ENCODE measurements at places on chromosomes 2 and 18. TPM values are rescaled to one million over a fixed set of nuclear protein-coding genes. Genes with fewer than 3 reads are reported as not detected.

Gene GAL3ST2
- not detected for polyA plus RNA-seq

Gene TUBB8B
- polyA plus RNA-seq, result 0.38 TPM

Gene ABHD1
- polyA plus RNA-seq, result 0.16 TPM

Gene DLX1
- 0.05 TPM for polyA plus RNA-seq

Gene RESP18
- not detected for polyA plus RNA-seq

Gene FLACC1
- polyA plus RNA-seq, result 1.9 TPM

Gene C2orf81
- polyA plus RNA-seq, result 7.3 TPM

Gene IL36RN
- not detected for polyA plus RNA-seq

DNA sequence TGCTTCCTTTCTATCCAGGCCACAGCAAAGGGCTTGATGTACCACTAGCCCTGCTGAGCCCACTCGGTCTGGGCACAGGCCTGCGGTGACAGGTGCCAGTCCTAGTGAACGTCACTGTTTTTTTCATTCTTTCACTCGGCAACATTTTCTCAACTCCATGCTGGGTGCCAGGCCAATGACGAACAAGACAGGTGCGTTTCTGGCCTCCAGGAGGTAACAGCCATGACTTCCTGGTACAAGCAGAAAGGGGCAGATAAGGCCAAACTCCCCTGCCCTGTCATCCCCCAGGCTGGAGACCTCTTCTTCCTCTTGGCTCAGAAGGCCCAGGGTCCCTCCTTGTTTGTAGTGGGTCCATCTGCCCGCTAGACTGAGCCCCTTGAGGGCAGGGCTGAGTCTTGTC, 55.7 kb upstream of the OTOF start:
- no peak for DNase-seq
- H3K27ac ChIP-seq, result no peak overlapping the region
- H3K36me3 ChIP-seq, result no peaks in the 10 kb centered on the region
- H3K4me3 ChIP-seq, result no peak overlapping the region
- no peaks in the 10 kb centered on the region for H3K4me1 ChIP-seq

GRCh38 chr2:39181297-39181696, 60.4 kb upstream of the SOS1 start:
- no peak overlapping the region for H3K4me3 ChIP-seq
- no peaks in the 10 kb centered on the region for H3K36me3 ChIP-seq
- H3K4me1 ChIP-seq, result no peaks in the 10 kb centered on the region

DNA sequence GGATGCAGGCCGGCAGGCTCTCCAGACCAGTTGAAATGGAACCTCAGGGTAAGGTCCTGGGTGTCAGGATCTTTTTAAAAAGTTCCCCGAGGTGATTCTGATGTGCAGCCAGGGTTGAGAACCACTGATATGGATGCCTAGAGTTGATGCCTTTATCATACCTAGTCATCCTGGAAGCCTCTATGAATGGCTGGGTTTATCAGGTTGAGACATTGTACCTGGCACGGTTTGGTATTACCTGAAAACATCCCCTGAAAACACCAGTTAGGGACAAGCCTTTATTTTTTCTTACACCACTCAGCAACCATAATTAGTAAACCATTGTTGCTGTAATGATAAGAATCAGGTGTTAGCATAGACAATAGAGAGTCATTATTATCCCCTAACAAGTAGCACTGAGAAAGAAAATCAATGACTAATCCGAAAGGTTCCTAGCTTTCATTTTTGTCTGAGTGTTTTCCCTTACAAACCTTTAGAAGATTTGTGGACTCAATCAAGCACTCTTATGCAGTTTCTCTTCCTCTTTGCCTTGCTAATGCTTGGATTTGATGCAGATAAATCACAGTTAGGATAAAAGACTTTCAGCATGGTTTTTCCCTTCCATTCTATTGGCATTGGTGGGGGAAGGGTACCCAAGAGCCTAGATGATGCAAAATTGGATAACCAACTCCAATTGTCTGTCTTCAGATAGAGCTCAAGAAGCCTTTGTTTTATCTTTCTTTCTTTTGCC, 116.5 kb upstream of the LYPD6 start:
- no peak for DNase-seq
- no peak overlapping the region for H3K4me3 ChIP-seq
- H3K27ac ChIP-seq, result no peak overlapping the region
- no peaks in the 10 kb centered on the region for H3K36me3 ChIP-seq
- no peaks in the 10 kb centered on the region for H3K4me1 ChIP-seq
- H3K27me3 ChIP-seq, result no peaks in the 10 kb centered on the region

GRCh38 chr18:55856229-55856628, 268.2 kb upstream of the TCF4 start:
- H3K4me3 ChIP-seq, result no peak overlapping the region
- DNase-seq, result no peak
- no peaks in the 10 kb centered on the region for H3K36me3 ChIP-seq

GRCh38 chr2:232544674-232545073, 5.2 kb downstream of the CHRNG start:
- no peaks in the 10 kb centered on the region for H3K27me3 ChIP-seq
- H3K4me1 ChIP-seq, result peaks cover 4% of the 10 kb centered on the region
- H3K27ac ChIP-seq, result no peak overlapping the region
- peaks cover 5% of the 10 kb centered on the region for H3K36me3 ChIP-seq
- DNase-seq, result no peak

- peaks cover 8% of the 10 kb centered on the region for H3K4me1 ChIP-seq
- DNase-seq, result no peak
Measured at GRCh38 chr2:124264551-124265091, 239.5 kb downstream of the CNTNAP5 start.

DNA sequence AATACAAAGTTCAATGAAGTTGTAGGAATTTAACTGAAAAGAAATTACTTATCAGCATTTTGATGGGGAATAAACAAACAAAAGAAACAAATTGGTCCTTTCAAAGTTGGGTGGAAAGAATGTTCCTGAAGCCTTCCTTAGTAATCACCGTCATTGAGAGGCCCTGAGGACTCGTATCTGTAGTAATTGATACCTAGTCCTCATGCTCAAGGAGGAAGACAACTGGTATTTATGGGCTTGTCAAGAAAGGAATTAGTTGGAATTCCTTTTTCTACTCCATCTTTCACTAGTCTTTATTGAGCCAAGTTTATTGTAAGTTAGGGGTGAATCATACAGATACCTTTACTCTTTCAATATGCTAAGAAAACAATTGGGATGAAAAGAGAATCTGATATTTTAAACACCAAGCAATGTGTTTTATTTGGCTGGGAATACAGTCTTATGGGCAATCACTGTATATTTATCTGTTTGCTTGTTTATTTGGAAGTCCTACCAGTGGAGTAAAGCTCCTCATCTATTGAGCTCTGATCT, 324.8 kb downstream of the ARHGAP15 start:
- H3K36me3 ChIP-seq, result no peaks in the 10 kb centered on the region
- no peaks in the 10 kb centered on the region for H3K27me3 ChIP-seq
- no peak for DNase-seq
- H3K27ac ChIP-seq, result no peak overlapping the region
- H3K4me3 ChIP-seq, result no peak overlapping the region
- H3K4me1 ChIP-seq, result no peaks in the 10 kb centered on the region

- no peak for DNase-seq
- no peak overlapping the region for H3K4me3 ChIP-seq
- H3K36me3 ChIP-seq, result no peaks in the 10 kb centered on the region
Measured at GRCh38 chr2:88831071-88831791, 139.8 kb downstream of the RPIA start.

DNA sequence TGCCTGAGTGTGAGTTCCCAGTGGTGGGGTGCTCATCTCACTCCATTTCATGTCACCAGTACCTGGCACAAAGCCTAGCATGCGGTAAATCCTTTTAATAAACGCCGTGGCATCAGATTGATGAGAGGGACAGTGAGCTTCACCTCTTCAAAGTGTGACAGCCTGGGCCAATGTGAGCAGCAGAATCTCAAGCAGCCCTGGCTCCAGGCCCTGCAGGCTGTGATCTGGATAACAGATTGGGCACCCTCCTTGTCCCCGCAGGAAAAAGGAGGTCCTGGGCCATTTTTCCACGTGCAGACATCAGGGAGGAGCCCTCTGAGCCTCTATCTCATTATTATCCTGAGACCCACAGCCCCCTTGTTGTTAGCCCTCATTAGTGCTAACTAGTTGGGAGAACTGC, 34.8 kb downstream of the TET3 start:
- H3K27ac ChIP-seq, result no peak overlapping the region
- H3K4me3 ChIP-seq, result no peak overlapping the region
- H3K4me1 ChIP-seq, result peaks cover 4% of the 10 kb centered on the region
- H3K36me3 ChIP-seq, result peaks cover 2% of the 10 kb centered on the region

DNA sequence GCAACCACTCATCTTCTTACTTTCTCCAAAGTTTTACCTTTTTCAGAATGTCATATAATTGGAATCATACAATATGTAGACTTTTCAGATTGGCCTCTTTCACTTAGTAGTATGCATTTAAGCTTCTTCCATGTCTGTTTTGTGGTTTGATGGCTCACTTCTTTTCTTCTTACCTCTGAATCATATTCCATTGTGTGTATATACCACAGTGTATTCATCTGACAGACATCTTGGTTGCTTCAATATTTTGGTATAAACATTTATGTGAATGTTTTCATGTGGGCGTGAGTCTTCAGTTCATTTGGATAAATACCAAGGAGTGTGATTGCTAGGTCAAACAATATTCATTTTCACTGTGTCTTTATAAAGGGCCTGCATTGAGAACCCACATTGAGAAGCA, 136.1 kb upstream of the NOSTRIN start:
- H3K4me3 ChIP-seq, result no peak overlapping the region
- no peaks in the 10 kb centered on the region for H3K36me3 ChIP-seq
- peaks cover 10% of the 10 kb centered on the region for H3K4me1 ChIP-seq
- H3K27me3 ChIP-seq, result no peaks in the 10 kb centered on the region
- no peak overlapping the region for H3K27ac ChIP-seq

GRCh38 chr2:23624378-23624777, 239.4 kb downstream of the KLHL29 start:
- no peak overlapping the region for H3K27ac ChIP-seq
- H3K27me3 ChIP-seq, result no peaks in the 10 kb centered on the region
- no peak for DNase-seq

DNA sequence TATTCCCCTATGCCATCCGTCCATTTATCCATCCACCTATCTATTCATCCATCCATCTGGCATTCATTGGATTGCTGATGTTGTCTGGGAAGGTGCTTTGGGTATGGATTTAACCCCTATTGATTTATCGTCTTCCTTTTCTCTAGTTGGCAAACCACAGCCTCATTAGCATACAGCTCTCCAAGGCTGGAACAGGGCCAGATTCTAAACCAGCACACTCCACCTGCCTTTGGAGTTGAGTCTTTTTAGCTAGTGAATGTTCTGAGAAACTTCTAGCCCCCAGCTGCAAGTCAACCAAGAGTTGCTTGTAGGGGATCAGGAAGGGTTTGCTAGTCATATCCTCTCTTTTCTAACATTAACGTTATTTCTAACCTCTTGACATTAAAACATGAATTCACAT, 90.7 kb downstream of the NRP2 start:
- DNase-seq, result no peak
- H3K36me3 ChIP-seq, result peaks cover 8% of the 10 kb centered on the region
- no peaks in the 10 kb centered on the region for H3K27me3 ChIP-seq

DNA sequence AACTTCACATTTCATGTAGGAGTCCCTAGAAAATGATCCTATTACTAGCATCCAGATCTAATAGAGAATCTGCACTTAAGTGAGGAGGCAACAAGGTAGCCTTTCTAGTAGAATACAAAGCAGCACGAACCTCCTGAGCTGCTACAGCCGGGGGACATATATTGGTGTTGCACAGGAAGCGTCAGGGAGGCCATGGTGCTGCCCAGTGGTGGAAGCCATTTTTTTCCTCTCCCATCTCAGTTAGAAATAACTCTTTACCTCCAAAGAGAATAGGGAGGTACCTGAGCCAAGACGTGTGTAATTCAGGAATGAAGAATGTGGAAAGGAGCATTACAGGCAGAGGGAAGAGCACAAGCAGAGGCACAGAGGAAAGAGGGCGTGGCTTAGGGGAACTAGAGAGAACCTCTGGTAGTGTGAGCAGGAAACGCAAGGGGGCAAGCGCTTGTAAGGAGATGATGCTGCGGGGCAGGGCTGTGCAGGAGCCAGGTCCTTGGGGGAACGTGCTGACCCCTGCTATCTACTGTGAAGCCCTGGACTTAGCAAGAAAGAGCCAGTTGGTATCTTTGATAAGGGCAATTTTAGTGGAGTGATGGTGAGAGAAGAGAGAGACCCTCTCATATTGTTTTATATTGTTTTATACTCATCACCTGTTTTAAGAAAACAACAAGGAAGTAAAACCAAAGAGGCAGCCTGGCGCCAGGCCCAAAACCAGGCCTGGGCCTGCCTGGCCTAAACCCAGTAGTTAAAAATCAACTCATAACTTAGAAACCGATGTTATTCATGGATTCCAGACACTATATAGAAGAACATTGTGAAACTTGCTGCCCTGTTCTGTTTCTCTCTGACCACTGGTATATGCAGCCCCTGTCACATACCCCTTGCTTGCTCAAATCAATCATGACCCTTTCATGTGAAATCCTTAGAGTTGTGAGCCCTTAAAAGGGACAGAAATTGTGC, 50.0 kb upstream of the TTC39C start:
- no peaks in the 10 kb centered on the region for H3K27me3 ChIP-seq
- DNase-seq, result no peak
- H3K4me3 ChIP-seq, result no peak overlapping the region
- no peaks in the 10 kb centered on the region for H3K36me3 ChIP-seq
- H3K4me1 ChIP-seq, result peaks cover 3% of the 10 kb centered on the region

DNA sequence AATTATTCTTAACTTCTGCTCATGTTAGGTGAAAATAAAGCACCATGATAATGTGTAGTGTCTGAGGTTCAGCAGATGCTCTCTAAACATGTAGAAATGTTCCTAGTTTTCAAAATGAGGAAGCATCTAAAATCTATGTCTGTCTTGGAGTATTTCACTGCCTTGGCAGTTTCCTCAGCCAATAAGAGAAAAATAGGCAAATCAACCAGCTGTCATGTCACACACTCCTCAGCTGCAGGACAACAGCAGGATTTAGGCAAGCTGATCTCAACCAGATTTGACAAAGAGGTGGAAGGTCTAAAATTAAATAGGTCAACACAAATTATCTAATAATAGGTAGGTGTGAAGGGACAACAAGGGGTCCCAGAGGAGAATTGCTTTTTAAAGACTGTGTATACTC, 164.1 kb upstream of the BOD1L2 start:
- H3K4me1 ChIP-seq, result no peaks in the 10 kb centered on the region
- no peak overlapping the region for H3K4me3 ChIP-seq
- H3K27ac ChIP-seq, result no peak overlapping the region
- H3K36me3 ChIP-seq, result no peaks in the 10 kb centered on the region
- H3K27me3 ChIP-seq, result no peaks in the 10 kb centered on the region

- H3K27ac ChIP-seq, result no peak overlapping the region
- H3K36me3 ChIP-seq, result peaks cover 9% of the 10 kb centered on the region
- no peaks in the 10 kb centered on the region for H3K4me1 ChIP-seq
- no peak for DNase-seq
- H3K4me3 ChIP-seq, result no peak overlapping the region
Measured at GRCh38 chr18:9928646-9929259, 14.9 kb downstream of the VAPA start.

GRCh38 chr2:105403783-105404698, 5.2 kb upstream of the FHL2 start:
- peaks cover 7% of the 10 kb centered on the region for H3K27me3 ChIP-seq
- DNase-seq, result no peak
- no peaks in the 10 kb centered on the region for H3K36me3 ChIP-seq
- no peaks in the 10 kb centered on the region for H3K4me1 ChIP-seq
- H3K4me3 ChIP-seq, result no peak overlapping the region

GRCh38 chr2:129812654-129813053, 166.8 kb upstream of the RAB6C start:
- H3K36me3 ChIP-seq, result no peaks in the 10 kb centered on the region
- no peak overlapping the region for H3K4me3 ChIP-seq
- no peak for DNase-seq
